ENCODE measurements at places on chromosomes 5 and 9.

DNA sequence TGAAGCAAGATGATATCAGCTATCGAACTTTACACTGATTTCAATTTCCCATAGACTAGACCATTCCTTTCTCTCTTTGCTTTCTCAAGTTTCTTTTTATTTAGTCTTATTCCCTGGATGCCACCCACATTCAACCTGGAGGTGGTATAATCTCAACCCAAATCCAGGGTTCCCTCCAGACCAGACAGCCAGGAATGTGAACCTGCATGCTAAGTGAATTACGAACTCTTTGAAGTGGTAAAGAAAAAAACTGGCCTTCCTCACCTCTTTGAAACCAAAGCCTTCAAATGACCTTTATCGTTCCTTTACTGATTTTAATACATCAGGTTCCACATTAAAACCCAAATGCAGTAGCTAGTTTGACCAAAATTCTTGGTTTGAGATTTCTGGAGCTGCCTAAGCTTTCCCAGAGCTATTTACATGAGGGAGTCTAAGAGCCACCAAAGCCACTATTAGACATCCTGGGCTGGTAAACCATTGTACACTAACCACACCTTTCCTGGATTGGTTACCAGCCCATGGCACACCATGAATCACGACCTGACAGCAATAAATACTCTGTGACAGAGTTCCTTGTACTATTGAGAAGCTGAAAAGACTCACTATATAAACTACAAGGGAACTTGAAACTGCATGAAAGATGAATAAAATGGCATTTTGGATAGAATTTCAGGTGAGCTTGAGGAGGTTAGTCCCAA, 323.7 kb downstream of the ADAMTS6 start:
- DNase-seq = no peak

DNA sequence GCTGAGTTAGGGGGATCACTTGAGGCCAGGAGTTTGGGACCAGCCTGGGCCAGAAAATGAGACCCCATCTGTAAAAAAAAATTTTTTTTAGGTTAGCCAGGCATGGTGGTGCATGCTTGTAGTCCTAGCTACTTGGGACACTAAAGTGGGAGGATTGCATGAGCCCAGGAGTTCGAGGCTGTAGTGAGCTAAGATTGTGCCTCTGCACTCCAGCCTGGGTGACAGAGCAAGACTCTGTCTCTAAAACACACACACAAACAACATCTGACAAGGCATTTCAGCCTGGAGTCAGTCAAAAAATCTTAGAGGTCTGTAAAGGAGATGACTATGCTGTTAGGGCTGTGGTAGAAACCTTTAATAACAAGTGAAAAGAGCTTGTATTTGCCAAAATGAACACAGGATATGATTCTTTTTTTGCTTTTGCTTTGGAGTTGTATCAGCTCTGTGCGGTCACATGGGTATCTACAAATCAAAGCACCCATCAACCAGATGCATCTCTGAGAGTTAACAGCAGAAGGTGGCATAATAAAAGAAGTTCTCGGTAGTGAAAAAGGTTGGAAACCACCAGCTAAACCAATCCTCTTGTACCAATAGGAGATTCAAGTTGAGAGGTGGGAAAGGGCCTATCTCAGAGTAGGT, 3.6 kb upstream of the PSMD5 start:
- DNase-seq = no peak

GRCh38 chr5:115555084-115555633, 10.6 kb upstream of the FEM1C start:
- no peak for DNase-seq

GRCh38 chr5:133415906-133416305, 196.4 kb downstream of the FSTL4 start:
- DNase-seq = no peak

DNA sequence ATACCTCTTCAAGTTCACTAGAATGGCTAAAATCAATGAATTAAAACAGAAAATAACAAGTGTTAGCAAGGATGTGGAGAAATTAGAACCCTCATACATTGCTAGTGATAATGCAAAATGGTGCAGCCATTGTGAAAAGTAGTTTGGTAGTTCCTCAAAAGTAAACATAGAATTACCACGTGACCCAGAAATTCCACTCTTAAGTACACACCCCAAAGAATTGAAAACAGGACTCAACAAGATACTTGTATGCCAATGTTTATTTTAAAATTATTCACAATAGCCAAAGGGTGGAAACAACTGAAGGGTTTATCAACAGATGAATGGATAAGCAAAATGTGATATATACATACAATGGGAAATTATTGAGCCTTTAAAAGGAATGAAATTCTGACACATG, 70.3 kb downstream of the BARX1 start:
- DNase-seq = no peak
